Femur (tissue), 1 donor: ENCODE measurements at places on chromosomes 2 and 18.

DNA sequence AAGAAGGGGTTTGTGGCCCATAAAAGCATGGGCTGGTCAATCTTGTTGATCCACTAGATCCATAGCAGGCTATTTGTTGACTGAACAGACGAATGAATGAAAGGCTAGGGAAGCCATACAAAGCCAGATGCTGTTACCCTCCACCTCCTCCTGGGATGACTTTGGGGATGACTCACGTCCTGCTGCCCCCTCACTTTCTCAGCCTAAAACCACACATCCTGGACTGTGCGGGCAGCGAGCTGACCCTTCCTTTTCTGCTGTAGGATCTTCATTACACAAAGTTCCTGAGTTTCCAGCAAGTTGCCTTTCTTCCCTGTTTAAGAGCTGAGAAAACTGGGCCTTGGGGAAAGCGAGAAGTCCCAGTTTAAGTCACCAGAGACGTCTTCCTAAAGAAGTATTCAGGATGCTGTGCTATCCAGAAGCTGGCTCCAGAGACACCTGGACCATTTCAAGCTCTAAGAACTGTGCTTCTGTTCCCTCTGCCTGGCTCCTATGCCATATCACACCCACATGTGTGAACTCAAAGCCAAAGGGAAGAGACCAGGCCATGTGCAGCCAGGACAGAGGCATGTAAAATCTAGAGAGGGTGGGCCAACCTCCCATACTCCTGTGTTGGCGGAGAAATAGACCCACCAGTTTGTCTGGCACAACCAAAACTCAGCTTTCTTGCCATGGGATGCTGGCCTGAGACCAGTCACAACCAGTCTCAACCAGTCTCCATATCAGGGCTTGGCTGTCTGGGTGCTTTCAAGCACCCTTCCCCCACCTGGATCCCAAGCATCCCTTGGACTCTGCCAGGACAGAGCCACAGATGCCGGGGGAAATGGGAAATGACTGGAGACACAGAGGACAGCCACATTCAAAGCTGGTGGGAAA is 4.7 kb upstream of the SLC20A1 start:
- peak; percentile 32 for DNase-seq

DNA sequence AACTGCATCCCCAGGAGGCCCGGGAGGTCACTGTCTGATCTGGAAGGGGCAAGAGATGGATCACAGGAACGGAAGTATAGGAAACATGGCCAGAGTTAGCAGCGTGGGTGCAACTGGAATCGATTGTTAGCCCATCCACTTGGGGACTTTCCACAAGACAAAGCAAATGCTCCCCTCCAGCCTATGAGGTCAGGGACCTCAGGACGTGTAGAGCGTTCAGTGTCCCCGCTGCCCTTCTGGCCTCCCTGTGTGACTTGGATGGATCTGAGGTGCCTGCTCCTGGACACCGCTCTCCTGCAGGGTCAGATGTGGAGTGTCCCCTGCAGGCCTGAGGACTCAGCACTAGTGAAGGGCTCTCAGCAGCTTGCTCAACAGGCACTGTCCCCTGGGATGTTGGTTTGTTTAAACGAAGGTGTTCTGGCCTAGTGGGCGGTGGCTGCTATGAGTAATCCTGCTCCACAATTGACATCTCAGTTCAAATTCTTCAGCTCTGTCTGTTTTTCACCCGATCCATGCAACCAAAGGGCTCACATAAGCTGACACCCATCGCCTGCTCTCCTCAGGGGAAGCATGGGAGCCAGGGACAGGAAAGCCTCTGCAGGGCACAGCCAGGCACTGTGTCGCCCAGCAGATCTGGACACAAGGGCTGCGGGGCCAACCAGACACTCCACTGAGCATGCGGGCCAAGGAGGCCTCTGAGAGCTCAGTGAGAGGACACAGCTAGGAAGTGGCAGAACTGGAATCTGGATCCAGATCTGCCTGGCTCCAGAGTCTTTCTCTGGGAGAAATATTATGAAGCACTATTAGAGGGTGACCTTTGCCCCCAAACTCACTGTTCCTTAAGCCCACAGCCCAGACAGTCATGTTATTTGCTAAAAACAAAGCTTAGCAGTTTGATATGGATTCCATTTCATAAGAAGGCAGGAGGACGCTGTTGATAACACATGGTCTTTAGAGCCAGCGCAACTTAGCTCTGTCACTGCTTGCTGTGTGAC is 78.5 kb downstream of the RHOB start:
- no peak for DNase-seq

GRCh38 chr18:73981796-73982195 is 165.8 kb downstream of the FBXO15 start:
- DNase-seq, result no peak

DNA sequence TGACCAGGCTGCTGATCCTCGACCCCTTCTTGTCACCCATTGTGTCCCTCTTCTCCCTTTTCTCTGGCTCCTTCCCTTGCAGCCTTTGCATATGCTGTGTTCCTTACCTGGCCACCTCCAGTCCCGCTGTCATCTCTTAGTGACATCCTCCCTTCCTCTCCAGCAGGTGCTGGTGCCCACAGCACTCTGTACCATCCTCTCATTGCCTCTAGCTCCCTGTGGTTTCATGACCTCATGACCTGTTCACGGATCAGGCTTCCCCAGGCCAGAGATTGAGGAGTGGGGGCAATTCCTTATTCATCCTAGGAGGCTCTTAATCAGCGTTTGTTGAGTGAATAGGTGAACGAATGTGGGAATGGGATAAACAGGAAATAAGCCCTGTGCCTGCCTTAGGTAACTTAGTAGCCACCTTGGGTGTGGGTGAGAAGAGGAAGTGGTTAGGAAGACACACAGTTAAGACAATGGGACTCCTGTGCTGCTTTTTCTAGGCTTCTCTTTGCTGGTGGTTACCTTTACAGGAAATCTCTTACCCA is 35.5 kb downstream of the ITGA6 start:
- DNase-seq, result no peak

- DNase-seq, result no peak
Observed at GRCh38 chr18:54983041-54983686, 23.9 kb upstream of the CCDC68 start.

GRCh38 chr18:24935896-24936295 is 416.1 kb downstream of the ZNF521 start:
- DNase-seq, result no peak

DNA sequence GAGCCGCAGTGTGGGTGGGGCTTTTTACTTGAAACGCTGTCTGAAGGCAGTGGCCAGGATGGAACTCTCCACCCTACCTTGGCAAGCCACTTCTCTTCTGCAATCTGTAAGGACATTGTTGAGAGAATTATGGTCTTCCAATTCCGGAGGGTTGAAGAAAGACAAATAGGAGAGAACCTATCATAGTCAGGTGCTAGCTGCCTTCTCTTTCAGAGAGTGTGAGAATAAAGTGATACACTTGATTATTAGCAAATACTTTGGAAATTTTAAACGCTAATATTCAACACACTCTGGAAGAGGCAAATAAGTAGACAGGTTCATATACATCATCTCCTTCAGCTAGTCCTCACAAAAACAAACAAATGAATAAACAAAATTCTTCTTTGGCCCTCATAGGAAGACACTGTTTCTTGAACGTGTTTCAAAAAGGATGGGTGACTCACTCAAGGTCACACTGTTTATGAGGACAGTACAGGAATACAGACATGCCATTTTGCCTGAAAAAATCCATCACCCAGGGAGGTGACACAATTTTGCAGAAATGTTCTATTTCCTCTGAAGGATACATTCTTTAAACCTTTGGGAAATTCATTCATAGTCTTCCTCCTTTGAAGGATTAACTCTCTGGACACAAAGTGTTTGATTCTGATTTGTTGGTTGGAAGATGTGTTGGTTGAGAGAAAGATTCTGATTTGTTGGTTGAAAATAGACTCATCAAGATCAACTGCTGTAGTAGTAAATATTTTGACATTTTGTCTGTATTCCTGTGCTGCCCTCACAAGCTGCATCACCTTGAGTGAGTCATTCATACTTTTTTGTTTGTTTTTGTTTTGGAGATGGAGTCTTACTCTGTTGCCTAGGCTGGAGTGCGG is 2.2 kb upstream of the IL1RN start:
- DNase-seq, result no peak

- no peak for DNase-seq
Observed at GRCh38 chr2:12674644-12675328, 42.0 kb upstream of the TRIB2 start.

DNA sequence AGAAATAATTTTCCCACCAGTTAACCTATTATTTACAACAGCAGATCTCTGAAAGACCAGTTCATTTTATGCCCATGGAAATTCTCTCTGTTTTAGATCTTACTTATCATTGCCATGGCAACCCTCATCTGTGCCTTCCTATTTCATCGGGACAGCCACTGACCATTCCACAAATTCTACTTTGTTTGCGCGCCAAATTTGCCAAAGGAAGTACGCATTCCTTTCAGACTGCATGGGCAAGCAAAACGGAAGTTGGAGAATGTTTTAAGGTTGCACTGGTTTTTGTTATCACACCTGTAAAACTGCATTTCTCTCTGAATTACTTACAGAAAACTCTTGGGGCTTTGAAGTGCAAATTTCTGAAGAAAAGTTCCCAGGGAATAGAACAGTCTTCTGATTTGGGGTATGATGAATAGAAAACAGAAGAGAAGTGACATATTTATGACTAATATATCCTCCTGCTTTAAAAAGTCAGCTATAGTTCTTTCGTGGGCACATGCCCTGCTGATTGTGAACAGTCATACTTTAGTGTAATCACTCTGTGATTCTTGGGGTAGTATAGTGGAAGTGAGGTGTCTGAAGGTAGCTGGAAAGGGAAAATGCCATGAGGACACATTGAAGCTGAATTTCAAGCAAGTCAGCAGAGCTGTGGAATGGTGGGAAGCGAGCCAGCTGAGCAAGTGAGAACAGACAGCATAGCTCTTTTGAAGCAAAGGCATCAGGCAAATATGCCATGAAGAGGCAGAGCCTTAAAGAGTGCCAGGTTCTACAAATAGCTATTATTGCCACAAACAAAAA is 20.9 kb downstream of the NETO1 start:
- DNase-seq, result no peak

- no peak for DNase-seq
Observed at GRCh38 chr2:215883799-215884198, 129.6 kb downstream of the MREG start.

- DNase-seq, result no peak
Observed at GRCh38 chr18:78430131-78430758, 549.4 kb upstream of the SALL3 start.

DNA sequence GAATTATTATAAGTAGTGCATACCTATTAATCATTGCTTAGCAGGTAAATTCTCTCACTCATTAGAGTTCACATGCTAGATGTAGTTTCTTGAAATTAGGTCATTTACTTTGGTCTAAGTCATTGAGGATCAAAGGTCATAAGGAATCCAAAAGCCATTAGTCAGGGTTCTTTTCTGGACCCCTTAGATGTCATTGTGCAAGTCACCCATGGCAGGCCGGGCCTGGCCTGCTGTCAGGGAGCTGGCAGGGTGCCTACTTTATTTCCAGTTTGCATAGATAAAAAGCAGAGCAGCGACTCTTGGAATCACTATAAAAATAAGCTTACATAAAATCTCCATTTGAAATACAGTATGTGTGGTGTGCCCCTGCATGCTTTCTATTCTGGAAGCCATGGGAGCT is 91.3 kb downstream of the MEIS1 start:
- no peak for DNase-seq

GRCh38 chr2:23457990-23458682 is 73.2 kb downstream of the KLHL29 start:
- DNase-seq, result no peak

DNA sequence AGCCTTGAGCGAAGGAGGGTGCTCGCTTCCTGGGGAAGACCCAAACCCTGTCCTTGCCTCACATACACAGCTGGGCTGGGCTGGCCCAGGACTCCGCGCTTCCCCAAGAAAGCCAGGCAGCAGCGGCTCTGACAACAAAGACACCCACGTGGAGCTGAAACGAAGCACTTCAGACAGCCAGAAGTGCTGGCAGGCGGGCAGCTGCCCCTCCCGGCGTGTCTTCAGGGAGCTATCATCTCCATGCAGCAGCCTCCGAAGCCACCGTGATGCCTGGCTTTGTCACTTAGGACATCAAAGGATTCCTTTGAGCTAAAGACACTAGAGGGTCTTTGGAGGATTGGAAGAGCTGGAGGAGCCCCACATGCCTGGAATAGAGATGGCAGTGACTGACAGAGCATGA is 35.2 kb downstream of the C1QL2 start:
- DNase-seq, result no peak

DNA sequence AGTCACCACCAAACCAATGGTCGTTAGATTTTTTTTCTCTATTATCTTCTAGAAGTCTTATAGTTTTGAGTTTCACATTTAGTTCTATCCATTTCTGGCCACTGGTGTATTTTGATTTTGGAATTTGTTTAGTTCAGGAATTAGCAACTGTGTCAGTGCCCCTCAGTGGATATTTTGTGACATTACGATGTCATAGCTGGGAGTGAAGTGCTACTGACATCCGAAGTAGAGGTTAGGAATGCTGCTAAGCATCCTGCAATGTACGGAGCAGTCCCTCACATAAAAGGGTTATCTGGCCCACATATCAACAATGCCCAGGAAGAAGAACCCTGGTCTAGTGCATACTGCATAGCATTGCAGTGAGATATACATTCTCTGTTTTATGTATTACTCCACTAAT is 157.4 kb upstream of the RGPD4 start:
- no peak for DNase-seq

DNA sequence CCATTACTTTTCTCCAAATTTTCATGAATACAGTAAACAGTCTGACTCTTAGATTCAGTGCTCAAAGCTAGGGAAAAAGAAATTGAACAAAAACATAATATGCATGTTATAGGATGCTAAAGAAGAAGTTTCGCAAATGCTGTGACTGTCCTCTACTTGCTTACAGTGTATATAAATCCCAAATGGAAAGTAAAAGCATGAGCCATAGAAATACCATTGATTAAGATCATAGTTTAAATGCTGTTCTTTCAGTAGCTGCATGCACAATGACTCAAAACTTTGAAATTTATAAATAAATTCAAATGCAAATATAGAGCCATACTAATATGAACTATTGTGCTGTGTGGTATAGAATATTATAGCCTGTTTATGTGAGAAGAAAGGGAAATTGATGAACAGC is 1113.9 kb upstream of the ACVR2A start:
- DNase-seq, result no peak

- no peak for DNase-seq
Observed at GRCh38 chr2:103166456-103167324, 404.9 kb downstream of the TMEM182 start.

- DNase-seq, result no peak
Observed at GRCh38 chr2:167653131-167653530, 594.3 kb downstream of the STK39 start.
